Activated T-helper 1 cell treated with anti-CD3 and anti-CD28 coated beads, Interleukin-12 subunit alpha, Interleukin-12 subunit beta, Interleukin-2, Interleukin-4 antibody, amounts not matched to agents 30 ng/mL and 10 ng/mL and 1 ng/mL, durations not matched to agents 14 hours and 24 hours and 36 hours (primary cell): ENCODE measurements at places on chromosomes 2 and 18. TPM values are rescaled to one million over a fixed set of nuclear protein-coding genes. Genes with fewer than 3 reads are reported as not detected.

DNA sequence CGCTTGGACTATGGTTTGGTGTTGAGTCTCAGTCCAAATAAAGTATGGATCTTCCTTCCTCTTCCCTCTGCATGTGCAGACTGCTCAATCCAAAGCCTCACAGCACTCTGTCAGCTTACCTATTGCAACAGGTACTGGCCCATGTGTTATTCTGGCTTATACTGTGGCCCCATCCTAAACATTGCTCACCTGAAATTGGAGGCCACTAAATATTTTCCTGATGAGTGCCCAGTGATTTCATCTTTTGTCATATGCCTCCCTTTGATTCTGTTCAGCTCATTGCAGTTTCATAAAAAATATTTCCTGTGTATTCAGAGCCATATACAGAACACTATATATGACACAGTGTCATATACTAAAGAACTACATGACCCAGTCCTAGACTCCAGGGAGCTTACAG lies 86.3 kb upstream of the FAM136A start:
- no peak for DNase-seq

DNA sequence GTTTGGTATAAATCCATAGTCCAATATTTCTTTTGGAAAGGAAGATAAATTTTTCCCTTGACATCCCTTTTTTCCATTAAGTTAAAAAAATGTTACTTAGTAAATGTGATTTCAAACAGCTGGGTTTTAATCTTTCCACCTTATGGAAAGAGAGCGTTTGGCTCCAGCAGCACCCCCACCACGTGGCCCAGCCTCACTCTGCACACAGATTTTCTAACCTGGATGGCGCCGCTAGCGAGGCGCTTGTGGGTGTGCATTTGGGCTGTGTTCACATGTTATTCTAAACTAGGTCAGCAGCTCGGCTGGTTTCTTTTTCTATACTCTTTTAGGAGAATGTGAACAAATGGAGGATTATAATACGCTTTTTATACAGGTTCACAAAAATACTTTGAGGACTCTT lies 218.0 kb downstream of the LDLRAD4 start:
- no peak for DNase-seq

DNA sequence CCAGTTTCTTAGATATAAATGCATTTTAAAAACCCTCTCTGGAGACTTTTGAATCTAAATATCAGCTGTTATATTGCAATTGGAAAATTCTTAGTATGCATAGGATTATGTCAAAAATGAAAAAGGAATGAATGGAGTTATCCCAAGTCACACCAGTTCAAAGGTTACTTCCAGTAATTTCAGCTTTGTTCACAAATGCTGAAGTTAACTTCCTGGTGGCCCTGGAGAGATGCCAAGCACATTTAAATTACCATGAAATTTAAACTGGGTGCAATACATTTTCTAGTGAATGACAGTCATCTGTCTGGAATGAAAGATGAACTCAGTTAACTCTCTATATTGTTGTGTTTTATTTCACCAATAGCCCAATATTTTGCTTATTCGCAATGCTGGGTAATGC lies 753.9 kb downstream of the SUCLG1 start:
- no peak for DNase-seq

DNA sequence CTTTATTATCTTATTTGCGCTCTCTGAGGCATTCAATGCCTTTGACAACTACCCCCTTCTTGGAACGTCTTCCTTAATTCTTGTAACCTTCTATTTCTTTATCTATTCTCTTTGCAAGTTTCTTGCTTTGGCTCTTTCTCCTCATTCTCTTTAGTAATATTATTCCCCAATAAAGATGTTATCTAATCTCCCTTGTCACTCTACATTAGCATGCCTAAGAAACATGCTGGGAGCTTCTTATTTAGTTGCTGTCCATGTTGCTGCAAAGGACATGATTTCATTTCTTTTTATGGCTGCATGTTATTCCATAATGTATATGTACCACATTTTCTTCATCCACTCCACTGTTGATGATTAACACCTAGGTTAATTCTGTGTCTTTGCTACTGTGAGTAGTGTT lies 113.7 kb downstream of the RDH14 start:
- DNase-seq: no peak

DNA sequence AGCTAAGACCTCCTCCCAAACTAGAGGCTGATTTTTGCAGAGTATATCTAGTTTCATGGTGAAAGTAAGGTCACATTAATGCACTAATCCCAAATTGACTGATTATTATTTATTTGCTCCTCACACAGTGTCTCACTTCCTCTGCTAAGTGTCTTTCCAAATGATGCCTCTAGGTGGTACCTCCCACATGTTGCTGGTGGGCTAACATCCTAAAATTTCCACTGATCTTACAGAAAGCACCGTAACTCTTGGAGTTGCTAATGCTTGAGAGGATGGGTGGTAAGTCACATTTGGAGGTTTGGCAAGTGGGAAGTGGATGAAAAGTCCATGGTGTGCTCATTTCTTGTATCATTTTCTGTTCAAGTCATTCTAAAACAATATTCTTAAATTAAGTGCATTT lies 428.7 kb upstream of the GYPC start:
- no peak for DNase-seq

GRCh38 chr2:8786463-8786862 lies 51.0 kb downstream of the KIDINS220 start:
- no peak for DNase-seq

GRCh38 chr2:168480825-168481585 lies 24.9 kb downstream of the CERS6 start:
- DNase-seq: no peak

GRCh38 chr2:197454923-197455322 lies 1.6 kb downstream of the COQ10B start:
- DNase-seq: no peak

DNA sequence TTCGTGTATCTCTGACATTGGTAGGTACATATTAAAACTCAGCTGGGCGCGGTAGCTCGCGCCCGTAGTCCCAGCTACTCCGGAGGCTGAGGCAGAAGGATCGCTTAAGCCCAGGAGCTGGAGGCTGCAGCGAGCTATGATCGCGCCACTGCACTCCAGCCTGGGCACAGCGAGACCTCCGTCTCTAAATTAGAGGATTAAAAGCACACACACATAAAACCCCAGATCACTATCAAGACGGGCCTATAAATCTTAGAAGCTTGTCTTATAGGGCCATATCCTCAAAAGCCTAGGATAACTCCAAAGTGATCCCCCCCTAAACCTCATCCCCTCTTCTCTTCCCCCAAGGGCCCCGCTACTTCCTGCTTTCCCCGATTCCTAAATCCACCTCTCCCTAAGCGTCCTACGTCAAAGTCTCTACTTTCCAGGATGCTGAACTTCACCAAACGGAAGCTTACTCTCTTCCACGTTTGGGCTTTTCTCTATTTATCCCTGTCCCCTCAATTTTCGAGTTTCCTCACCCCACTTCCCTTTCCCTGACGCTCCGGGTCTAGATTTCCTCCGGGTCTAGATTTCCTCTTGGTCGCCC lies 707 bp downstream of the KRCC1 start:
- no peak for DNase-seq

- DNase-seq: no peak
Observed at GRCh38 chr18:3008541-3008940, 4.4 kb downstream of the LPIN2 start.

GRCh38 chr2:25543-25942 lies 20.8 kb downstream of the FAM110C start:
- no peak for DNase-seq

- no peak for DNase-seq
Observed at GRCh38 chr2:59182249-59182648, 941.1 kb upstream of the FANCL start.

DNA sequence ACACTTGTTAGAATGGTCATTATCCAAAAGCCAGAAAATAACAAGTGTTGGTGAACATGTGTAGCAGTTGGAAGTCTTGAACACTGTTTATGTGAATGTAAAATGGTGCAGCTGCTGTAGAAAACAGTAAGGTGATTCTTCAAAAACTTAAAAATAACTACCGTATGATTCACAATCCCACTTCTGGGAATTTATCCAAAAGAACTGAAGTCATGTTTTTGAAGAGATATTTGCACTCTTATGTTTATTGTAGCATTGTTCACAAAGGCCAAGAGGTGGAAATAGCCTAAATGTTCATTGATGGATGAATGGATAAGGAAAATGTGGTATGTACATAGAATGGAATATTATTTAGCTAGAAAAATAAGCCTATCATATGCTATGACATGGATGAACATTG lies 6.3 kb upstream of the SPP2 start:
- no peak for DNase-seq

DNA sequence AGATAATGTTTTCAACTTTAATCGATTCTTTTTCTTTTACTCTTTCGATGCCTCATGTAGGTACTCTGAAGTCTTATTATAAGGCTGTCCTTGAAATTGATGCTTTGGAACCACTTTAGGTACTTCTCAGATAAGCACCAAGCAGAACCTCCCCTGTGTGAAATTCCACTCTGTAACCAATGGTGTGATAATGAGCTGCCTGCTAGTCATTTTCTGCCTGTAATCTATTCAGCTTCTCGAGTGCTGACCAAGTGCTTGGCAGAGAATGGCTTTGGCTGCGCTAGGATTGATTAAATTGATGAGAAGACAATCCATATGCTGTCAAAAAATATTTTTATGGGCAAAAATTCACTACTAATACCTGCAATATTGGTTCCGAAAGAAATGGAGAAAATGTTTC lies 132.1 kb upstream of the STON1 start:
- no peak for DNase-seq

DNA sequence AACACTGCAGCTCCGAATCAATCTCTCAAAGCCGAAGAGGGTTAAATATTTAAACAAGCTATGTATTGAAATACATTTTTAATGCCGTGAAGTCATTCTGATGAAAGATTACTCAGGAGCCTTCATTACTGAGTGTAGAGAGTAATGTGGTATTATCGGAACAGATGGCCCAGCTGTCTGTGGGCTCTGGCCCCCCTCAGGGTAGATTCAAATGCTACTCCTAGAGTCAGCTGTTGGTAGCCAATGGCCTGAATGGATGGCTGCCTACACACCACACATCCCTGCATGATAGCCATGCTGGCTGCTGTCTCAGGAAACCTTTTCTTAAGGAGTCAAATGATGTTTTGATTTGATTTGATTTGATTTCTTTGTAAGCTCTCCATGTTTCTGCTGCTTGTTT lies 732.3 kb upstream of the CELF4 start:
- DNase-seq: no peak

DNA sequence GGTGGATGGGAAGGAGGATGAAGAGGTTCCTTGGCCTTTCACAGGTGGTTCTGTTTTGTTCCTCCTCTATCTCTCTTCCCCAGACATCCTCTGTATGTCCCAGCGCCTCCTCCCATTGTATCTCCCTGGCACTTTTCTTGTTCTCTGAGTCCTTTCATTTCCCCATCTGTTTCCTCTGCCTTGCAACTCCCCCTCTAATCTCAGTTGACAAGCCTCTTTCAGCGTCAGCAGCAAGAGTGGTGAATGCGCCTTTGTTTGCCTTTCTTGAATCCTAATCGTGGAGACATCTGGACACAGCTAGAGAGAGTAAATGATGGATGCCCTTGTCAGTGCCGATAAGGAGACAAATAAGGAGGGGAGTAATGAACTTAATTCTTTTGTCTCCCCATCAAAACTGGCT lies 167.0 kb downstream of the NDUFA10 start:
- no peak for DNase-seq

DNA sequence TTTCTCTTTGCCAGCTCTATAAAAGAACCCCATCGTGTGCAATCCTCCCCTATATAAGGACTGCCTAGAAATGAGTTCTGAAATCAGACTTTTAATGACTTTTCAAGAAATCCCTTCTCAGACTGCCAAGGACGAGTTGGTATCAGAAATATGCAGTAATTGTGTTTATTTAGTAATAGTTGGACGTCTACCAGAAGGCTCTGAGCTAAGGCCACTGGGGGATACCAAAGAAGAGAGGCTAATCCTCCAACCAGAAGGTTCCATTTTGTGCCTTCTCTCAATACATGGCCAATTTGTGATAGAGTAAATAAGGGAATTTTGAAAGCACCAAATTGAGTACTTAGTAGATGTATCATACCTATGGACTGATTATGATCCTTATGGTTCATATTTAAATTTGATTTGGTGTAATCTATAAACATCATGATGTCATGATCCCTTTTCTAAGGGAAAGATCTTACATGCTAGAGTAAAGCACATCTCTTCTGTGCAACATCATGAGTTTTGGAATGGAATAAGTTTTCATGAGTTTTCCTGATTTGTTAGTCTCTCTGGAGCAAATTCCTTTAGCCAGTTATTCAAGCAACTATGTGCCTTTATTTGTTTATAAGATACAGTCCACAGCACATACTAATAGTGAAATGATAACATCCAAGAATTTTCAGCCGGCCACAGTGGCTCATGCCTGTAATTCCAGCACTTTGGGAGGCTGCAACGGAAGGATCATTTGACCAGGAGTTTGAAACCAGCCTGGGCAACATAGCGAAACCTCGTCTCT lies 82.2 kb upstream of the LTBP1 start:
- DNase-seq: no peak

- DNase-seq: no peak
Observed at GRCh38 chr2:185668710-185669109, 69.9 kb upstream of the FSIP2 start.

DNA sequence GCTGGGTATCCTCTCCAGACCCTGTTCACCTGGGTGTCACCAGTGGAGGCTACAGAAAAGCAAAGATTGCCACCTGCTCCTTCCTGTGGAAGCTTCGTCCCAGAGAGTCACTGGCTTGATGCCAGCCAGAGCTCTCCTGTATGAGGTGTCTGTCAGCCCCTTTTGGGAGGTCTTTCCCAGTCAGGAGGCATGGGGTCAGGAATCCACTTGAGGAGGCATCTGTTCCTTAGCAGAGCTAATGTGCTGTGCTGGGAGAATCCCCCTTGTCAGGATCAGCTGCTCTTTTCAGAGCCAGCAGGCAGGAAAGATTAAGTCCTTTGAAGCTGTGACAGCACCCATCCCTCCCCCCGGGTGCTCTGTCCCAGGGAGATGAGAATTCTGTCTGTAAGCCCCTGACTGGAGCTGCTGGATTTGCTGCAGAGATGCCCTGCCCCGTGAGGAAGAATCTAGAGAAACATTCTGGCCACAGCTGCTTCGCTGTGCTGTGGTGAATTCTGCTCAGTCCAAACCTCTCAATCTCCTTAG lies 121.8 kb downstream of the GPR39 start:
- DNase-seq: no peak

DNA sequence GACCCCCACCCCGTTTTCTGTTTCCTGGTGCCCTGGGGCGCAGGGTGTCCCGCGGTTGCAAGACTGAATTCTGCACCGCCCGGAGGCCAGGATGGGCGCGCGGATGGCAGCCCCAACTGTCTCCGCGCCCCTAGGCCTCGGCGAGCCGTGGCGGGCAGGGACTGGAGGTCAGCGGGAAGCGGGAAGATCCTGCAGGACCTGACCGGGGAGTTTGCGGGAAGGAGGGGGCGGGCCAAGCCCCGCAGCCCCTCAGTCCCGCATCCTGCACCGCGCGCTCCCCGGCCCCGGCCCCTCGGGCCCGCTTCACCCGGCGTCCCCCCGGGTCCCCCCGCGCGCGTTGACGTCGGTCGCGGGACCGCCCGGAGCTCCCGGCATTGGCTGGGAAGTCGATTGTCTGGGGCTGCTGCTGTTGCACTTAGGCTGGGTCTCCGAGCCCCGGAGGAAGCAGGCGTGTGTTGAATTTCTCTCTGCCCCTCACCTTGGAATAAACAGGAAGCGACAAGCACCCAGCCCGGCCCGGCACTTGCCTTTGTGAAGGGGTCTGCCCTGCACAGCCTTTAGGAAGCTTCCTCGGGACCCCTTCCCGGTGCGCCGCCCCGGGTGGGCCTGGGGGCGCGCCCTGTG lies at the start of gene LDLRAD4:
TSS of gene LDLRAD4 (plus strand) at position 393 of the 624 bp plus-strand sequence.
- DNase-seq: peak; percentile 17

ATP6V1C2 gene
- total RNA-seq: 0.05 and 0.24 TPM in 2 replicates

IL36RN gene
- total RNA-seq: not detected in 2 replicates

LHCGR gene
- total RNA-seq: not detected in 2 replicates

SERPINB10 gene
- not detected in 2 replicates for total RNA-seq

MAPRE2 gene
- 50.7 TPM in 2 replicates for total RNA-seq

DSG1 gene
- not detected in 2 replicates for total RNA-seq

RAB11FIP5 gene
- total RNA-seq: 12.1 and 12.9 TPM in 2 replicates

TTR gene
- total RNA-seq: not detected in 2 replicates
